Frontal cortex (tissue), 4 donors: ENCODE measurements at places on chromosomes 2 and 18. TPM values are rescaled to one million over a fixed set of nuclear protein-coding genes. Genes with fewer than 3 reads are reported as not detected.

DNA sequence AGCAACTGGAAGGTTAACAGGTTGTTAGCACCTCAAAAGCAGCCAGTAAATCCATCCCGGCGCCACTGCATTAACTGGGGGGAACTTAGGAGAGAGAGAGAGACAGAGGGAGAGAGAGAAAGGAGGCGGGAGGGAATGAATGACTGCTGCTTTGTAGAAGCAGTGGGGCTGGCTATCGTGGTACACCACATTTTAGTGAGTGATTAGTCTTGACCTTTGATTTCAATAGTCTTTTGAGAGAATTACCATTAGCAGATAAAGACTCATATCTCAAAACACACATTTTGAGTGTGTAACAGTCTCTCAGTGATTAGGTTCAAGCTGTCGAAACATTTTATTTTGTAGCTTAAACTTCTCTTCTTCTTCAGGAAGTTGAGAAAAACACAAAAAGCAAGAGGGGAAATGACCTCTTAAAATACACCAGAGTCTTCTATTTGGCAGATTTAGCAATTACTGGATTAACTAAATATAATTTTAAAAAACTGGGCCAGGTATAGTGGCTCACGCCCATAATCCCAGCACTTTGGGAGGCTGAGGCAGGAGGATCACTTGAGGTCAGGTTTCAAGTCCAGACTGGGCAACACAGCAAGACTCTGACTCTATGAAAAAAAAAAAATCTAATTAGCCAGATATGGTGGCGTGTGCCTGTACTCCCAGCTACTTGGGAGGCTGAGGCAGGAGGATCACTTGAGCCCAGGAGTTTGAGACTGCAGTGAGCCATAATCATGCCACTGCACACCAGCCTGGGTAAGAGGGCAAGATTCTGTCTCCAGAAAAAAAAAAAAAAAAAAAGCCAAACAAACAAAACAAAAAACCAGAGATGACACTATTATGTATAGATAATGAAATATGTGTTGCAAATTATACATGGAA, 22.0 kb upstream of the PNO1 start:
- DNase-seq = no peak

Gene DYTN
- total RNA-seq = not detected

DNA sequence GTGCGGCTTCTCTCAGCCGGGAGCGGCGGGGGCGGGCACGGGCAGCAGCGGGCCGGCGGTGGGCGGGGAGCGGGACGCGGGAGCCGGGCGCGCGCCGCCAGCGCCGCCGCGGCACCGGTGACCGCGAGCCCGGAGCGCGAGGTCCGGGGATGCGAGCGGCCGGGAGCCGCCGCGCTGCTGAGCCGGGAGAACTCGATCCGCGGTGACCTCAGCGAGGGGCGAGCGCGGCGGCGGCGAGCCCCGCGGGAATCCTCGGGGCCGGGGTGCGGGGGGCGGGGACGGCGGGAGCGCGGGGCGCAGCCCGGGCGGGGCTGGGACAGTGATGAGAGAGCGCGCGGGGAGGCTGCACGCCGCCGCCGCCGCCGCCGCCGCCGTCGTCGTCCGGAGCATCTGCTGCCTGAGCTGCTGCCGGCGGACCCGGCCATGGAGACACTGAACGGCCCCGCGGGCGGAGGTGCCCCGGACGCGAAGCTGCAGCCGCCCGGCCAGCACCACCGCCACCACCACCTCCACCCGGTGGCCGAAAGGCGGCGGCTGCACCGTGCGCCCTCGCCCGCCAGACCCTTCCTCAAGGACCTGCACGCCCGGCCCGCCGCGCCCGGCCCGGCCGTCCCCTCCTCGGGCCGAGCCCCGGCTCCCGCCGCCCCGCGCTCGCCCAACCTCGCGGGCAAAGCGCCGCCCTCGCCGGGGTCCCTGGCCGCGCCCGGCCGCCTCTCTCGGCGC, at the start of gene MTCL1:
TSS of gene MTCL1 (plus strand) at position 319 of the 723 bp plus-strand sequence. CDS start at position 424, 105 bp downstream.
- DNase-seq = no peak

GRCh38 chr18:79070486-79070885, 1.3 kb downstream of the ATP9B start:
- no peak for DNase-seq

Gene CDKL4
- total RNA-seq = 14.7 TPM

- no peak for DNase-seq
Measured at GRCh38 chr2:160652236-160652635, 158.6 kb upstream of the RBMS1 start.

Gene MOGAT1
- not detected for total RNA-seq

GRCh38 chr2:46337208-46337994, 40.2 kb downstream of the EPAS1 start:
- no peak for DNase-seq

GRCh38 chr2:214676421-214677089, 132.9 kb downstream of the BARD1 start:
- DNase-seq = no peak

DNA sequence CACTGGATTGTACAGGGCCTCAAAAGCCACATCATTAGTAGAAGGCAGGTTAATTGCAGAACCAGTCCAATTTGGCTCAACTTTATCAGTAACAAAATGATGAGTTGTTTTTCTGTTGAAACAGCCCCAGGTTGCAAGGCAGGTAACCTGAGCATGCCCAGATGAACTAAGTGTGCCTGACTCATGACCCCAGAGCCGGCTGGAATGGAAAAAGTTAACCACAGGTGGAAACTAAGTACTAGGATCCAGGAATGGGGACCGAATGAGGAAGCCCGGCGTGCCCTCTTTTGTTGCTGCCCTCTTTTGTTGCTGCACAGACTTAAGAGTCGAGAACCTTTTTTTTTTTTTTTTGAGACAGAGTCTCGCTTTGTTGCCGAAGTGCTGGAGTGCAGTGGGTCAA, 79.5 kb upstream of the YWHAQ start:
- no peak for DNase-seq

- no peak for DNase-seq
Measured at GRCh38 chr2:119809339-119810048, 49.8 kb downstream of the PTPN4 start.
